NCI-H524 treated with DMSO at 0.1 percent for 48 hours (cell line): ENCODE measurements at places on chromosomes 3 and 15.

- no peak for DNase-seq
These were observed 40.0 kb downstream of the FMN1 start for GRCh38 chr15:33154351-33155166.

DNA sequence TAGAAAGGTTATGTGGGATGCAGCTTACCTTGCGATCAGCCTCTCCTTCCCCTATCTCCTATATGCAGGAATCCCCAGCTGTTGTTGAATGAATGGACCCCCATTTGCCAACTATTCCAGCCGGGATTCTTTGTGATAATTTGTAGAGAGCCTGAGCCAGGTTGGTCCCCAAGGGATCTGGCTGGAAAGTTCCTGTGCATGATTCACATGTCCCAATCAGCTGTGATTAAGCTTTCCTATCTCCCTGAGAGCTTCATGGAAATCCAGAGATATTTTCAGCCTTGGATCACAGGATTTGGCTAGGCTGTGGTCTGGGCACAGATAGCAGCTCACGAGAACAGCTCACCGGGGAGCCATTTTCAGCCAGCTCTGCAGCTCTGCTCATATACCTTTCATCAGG is 76.7 kb downstream of the ARNT2 start:
- no peak for DNase-seq

DNA sequence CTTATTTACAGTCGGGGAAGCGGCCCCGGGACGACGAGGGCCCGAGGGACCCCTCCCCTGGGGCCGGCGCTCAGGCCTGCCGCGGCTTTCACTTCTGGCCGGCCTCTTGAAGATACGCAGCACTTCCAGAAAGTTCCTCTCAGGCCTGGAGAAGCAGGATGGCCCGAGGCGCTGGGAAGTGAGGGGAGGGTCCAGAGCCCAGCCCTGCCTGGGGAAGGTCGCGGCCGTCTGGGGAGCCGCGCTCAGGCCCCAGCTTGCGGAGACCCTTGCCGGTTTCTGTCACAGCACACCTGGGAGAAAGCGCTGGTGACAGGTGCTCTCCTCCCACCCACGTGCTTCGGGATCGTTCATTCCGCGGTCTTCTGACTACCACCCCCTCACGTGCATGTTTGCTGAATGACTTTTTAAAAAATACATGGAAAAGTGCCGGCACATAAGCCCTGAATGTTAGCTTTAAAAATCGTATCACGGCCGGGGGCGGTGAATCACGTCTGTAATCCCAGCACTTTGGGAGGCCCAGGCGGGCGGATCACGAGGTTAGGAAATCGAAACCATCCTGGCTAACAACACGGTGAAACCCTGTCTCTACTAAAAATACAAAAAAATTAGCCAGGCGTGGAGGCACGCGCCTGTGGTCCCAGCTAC is 727 bp upstream of the TM2D3 start:
- DNase-seq = no peak

- no peak for DNase-seq
These were observed 242.5 kb downstream of the ZBTB20 start for GRCh38 chr3:114904633-114905032.

- peak; percentile 59 for DNase-seq
These were observed 1.4 kb downstream of the FOXP1 start for GRCh38 chr3:71582036-71582611.

GRCh38 chr3:66378256-66378655 is 122.6 kb downstream of the LRIG1 start:
- no peak for DNase-seq

GRCh38 chr3:53809267-53809666 is 37.0 kb downstream of the CHDH start:
- no peak for DNase-seq

GRCh38 chr15:29699791-29700190 is 122.5 kb downstream of the TJP1 start:
- peak; percentile 91 for DNase-seq

DNA sequence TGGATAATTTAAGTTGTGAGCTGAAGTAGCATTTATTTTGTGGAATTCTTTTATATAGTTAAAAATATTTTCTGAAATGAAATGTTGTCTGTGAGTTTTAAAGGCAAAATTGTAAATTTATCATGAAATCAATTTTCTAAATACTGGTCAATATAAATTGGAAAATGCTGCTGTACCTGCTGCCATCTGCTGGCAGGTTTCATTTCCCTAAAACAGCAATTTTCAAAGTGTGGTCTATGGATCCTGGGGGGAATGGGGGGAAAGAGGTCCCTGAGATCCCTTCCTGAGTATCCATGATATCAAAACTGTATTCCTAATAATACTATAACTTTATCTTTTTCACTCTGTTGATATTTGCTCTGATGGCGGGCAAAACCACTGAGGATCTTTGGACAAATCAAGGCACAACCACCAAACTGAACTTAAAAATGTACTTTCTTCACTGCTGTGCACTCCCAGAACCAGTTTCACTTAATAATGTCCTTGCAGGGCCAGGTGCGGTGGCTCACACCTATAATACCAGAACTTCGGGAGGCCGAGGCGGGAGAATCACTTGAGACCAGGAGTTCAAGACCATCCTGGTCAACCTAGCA is 17.2 kb upstream of the CCR4 start:
- DNase-seq = no peak

GRCh38 chr15:80159811-80160569 is 7.2 kb downstream of the FAH start:
- no peak for DNase-seq

DNA sequence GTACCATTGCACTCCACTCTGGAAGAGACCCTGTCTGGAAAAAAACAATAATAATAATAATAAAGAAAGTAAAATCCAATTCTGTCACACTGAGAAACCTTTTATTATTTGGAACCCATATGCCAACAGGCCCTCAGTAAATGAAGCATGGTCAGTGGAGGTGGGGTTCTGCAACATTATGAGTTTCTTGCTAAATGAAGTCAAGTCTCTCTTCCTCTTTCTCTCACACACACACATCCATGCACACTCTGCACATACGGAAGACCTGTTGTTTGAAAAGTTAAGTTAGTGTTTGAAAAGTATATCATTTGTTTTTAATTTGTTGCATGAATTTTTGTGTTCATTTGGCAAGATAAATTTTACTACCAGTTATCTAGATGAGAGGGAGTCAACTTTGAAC is 27.8 kb downstream of the GAP43 start:
- no peak for DNase-seq

DNA sequence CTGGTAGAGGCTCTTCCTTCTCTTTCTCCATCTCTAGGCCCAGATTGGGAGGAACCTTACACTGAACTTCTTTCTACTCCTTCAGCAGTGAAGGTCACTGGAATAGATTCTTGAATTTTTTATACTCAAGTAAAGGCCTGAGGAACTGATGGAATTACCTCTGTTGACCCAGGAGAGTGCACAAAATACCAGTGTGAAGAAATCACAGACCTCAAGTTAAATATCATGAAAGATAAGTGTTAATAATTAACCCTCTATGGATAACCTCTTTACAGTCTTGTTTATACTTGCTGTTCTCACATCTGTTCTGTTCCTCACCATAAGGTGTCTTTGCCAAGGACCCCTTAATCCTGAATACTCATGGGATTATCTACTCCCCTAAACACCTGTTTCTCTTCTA is 244.4 kb upstream of the STAC start:
- peak; percentile 86 for DNase-seq

GRCh38 chr3:144763878-144764454 is 792.3 kb downstream of the DIPK2A start:
- no peak for DNase-seq

- DNase-seq = no peak
These were observed 156.5 kb upstream of the SLC2A2 start for GRCh38 chr3:171183042-171183441.

DNA sequence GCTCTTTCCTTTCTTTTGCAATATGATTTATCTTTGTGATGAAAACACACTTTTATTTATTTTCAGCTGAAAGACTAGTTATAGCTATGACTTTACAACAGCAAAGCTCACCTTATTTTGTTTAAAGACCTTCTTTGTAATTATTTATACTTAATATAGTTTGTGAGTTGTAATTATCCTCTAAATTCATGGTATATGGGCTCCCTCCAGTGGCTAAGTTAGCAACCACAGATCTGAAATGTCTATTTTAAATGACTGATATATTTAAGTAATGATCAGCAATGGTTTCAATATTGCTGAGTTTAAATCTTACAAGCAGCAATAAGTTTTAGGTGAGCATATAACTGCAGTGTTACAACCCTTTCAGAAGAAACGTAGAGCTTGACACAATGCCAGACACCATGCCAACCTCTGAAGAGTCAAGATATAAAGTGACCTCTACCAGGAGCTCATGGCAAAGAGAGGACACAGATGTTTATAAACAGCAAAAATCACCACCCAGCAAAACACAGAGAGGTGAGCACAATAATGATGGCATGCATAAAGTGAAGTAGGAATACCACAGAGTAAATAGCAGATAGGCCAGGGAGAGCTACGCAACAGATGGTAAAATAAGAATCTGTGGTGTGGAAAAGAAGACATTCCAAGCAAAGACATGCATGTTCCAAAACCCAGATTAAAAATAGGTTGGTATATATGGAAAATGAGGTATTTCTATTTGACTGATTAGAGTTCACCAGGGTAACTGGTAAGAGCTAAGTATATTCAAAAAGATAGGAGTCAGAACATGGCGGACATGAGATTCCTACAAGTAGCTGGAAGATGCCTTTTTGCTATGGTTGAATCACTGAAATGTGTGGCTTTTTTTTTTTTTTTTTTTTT is 143.7 kb upstream of the ZNF385D start:
- no peak for DNase-seq

GRCh38 chr3:27800261-27800660 is 78.1 kb upstream of the EOMES start:
- no peak for DNase-seq

GRCh38 chr3:66457252-66457651 is 43.6 kb downstream of the LRIG1 start:
- DNase-seq = no peak

- no peak for DNase-seq
These were observed 364.6 kb upstream of the AGTR1 start for GRCh38 chr3:148333091-148333490.

DNA sequence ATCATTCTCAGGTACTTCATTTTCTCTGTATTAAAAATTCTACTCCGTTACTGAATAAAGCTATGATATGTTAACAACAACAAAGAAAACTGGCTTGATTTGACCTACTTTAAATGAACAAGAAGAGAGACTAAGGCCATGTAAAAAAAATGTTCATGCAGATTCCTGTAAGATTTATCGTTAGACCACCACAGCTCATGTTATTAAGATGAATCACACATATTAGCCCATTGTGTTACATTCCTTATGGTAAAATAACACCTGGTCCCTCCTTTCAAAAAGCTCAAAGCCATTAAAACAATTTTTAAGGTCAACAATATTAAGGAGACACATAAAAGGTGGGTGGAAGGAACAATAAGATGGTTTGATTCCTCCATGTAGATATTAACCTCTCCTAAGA is 6.3 kb downstream of the THOC7 start:
- no peak for DNase-seq
